Gastroesophageal sphincter (tissue), 4 donors: ENCODE measurements at places on chromosomes 13 and 19.

DNA sequence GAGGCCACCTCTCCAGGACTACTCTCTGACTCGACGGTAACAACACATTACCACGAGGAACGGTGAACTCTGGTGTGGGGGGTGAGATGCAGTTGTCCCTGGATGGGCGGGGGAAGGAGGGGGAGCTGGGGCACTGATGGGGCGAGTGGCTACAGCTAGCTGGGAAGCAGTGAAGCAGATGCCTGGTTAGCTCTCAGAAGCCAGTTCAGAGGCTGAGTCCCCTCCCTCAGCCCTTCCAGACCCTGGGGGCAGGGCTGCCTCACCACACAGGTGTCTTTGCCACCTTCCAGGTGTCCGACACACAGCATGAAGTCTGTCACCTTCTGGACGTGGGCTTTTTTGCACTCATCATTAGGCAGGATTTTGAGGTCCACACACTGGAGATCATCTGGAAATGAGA is 4.0 kb downstream of the KLK1 start:
- no peak for ATAC-seq

GRCh38 chr13:45538382-45538781 is 73.6 kb downstream of the COG3 start:
- ATAC-seq = no peak

GRCh38 chr13:43510956-43511901 is 275.5 kb downstream of the ENOX1 start:
- ATAC-seq = peak; percentile 35

DNA sequence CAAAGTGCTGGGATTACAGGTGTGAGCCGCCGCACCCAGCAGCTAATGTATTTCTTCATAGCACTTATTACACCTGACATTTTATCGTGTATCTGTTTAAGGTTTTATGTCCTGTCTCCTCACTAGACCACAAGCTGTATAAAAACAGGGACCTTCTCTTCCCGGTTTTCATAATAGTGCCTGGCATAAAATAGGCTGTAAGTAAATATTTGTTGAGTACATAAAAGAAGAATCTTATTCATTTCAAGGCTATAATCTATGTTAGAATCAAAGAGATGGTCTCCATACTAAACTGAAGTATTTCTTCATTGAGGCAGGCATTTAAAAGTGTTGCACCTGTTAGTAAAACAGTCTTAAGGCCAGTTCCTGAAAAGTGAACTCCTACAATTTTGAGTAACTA is 194.0 kb downstream of the SHISA2 start:
- no peak for ATAC-seq

DNA sequence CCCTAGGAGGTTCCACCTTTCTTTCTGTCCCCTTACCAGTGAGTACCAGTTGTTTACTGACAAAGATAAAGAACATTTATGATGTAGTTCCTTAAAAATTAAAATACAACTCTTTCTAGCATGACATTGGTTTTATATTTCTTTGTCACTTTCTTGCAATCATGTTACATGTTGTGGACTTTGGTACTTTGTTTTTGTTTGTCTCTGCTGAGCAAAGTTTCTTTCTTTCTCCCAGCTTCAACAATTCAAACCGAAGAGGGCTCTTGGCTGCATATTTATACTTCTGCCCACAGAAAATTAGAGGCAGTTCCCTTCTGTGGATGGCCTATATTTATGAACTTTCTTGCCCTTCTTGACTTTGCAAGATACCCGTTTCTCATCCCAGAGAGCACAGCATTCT is 201.2 kb downstream of the MTUS2 start:
- no peak for ATAC-seq

DNA sequence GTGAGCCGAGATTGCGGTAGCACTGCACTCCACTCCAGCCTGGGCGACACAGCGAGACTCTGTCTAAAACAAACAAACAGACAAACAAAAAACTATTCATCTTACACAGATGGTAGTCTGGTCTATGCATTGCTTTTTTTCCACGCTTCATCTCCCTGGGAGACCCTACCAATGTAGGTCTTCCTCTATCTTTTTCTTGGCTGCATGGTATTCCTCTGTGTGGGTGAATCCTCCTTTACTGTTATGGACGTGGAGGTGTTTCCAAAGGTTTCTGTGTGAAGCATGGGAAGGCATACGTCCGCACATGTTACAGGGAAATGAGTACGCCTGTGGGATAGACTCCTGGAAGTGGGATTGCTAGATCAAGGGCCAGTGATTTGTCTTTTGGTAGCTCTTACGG is 5.6 kb downstream of the BICRA start:
- no peak for ATAC-seq

- no peak for ATAC-seq
Observed at GRCh38 chr13:92355213-92355612, 871.4 kb upstream of the GPC6 start.

DNA sequence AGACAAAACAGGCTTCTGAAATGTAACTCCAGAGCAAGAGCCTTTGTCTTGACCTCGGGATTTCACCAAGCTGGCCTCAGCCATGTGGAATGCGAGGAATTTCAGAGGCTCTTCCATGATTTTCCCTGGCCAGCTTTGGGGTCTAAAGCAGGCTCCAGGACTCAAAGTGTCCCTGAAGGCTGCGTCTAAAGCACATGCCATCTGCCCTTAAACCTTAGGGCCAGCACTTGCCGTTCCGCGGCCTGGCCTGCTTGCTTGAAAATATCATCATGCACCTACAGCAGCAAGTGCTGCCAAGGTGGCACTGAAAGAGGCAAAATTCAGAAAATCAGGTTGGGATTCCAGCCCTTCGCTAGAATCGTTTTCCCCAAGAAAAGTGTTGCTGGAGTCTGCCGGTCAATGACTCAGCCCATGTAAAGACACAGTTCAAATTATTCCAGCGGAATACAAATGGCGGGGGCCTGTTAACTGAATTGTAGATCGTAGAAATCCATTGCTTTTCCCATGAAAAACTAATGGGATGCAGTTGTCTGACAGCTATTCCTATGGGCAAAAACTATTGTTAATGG is 105.7 kb upstream of the RAP2A start:
- peak; percentile 78 for ATAC-seq

DNA sequence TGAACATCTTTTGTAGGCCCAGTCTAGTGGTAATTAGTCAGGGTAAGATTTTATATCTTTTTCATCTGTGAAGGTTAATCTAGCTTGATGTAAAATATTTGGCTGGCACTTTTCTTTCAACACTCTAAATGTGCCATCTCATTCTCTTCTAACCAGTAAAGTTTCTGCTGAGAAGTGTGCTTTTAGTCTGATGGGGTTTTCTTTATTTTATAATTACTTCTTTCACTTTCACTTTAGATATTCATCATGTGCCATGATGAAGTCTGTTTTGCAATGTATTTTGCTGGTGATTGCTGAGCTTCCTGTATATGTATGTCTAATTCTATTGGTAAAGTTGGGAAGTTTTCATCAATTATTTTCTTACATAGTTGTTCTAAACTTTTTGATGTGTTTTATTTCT is 31.9 kb downstream of the ZNF726 start:
- no peak for ATAC-seq

DNA sequence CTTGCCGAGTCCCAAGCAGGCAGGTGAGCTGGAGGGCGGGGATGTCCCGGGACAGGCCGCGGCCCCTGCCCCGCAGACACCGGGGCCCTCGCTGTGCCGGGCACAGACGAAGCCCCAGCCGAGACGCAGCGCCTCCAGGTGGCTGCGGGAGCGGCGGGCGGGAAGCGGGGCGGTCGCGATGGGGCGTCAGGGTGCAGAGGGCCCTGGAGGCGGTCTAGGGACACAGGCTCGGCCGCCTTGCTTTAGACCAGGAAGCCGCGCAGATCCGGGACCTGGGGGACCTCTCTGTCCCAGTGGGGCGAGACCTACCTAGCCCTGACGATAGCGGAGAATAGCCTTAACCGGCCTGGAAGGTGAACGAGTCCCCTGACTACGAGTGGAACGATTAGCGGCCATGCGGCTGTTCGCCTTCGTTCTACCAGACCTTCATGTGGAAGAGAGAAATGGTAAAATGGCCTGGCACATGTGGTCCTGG is 4.2 kb upstream of the ZNF564 start:
- no peak for ATAC-seq
